ENCODE measurements at places on chromosomes 4 and X. TPM values are rescaled to one million over a fixed set of nuclear protein-coding genes. Genes with fewer than 3 reads are reported as not detected.

DNA sequence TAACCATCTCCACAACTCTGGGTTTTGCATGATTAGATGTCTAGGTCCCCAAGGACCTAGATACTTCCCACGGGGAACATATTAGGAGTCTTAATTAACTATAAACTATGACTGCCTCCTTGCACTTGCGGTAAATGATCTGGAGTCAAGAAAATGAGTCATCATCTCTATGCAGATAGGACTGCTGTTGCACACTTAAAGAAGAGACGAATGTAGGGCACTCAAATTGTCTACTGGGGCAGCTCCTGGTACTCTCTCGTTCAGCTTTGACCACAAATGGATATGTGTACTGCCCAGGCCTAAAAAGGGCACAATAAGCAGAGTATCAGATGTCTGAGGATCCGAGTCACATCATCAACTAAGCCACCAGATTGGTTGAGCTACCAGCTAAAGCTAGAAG lies 1783.4 kb upstream of the AGA start:
- no peak for DNase-seq

GRCh38 chrX:23434356-23434884 lies 99.8 kb downstream of the PTCHD1 start:
- DNase-seq, result no peak

DNA sequence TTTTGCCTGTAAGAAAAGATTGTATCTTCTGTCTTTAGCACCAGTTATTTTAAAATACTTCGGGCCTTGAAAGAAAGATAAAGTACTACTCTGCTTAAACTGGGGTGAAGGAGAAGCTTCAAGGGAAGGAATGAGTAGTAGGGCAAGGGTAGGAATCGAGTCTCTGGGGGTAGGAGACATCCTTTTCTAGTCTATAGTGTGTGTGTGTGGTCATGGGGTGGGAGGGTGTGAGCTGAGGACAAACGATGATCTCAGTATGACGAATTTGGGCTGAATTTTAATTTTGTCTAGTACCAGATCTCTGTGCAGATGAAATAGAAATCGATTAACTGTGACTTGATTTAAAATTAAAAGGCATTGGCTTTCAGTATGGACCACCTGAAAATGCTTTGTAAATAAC lies 3.3 kb upstream of the MYOZ2 start:
- DNase-seq, result no peak

- DNase-seq, result no peak
Observed at GRCh38 chr4:173536808-173537429, 6.9 kb upstream of the HAND2 start.

DNA sequence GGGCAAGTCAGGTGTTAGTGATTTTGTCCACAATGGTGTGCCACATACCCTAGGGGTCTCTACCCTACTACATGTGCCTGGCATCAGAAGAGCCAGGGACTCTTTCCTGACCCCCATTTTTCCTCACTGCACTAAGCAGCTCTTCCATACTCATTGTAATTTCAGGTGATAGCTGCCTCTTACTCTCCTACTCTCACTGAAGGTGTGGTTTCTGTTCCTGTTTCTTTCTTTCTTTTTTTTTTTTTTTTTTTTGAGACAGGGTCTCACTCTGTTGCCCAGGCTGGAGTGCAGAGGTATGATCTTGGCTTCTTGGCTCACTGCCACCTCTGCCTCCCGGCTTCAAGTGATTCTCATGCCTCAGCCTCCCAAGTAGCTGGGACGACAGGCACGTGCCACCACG lies 164.9 kb upstream of the USP9X start:
- no peak for DNase-seq

DNA sequence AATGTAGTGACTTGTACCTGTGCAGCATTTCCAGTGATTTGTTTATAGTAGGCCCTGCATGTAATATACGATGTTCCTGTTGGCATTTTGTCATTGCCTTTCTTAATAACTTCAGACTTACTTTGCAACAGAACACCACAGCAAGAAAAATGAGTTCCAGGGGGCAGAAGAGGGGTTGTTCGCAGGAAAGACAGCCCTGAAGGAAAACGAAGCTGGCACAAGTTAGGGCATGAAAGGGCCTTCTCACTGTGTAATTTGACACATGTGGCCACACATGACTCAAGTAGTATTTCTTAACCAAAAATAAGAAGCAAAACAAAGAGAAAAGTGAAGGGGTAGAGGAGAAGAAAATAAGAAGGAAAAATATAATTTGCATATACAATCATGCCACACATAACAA lies 265.8 kb upstream of the SMIM31 start:
- DNase-seq, result no peak

DNA sequence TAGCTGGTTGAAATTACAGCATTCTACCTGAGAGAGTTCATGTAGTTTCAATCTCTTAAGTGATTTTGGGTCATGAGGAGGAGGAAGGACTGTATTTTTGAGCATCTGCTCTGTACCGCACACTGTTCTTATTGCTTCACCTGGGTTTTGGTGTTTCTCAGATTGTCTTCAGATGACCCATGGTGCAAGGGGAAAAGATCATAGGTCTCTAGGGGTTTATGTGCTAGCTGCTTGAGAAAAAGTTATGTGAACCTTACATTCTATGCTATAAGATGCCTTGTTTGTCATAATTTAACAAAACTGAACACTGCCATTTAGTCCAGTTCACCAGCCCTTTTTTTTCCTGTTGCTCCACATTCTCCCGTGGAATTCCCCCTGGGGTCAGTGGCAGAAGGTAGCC lies 60.4 kb downstream of the PDK3 start:
- DNase-seq, result no peak

- no peak for DNase-seq
Observed at GRCh38 chr4:42720533-42720932, 63.6 kb upstream of the ATP8A1 start.

DNA sequence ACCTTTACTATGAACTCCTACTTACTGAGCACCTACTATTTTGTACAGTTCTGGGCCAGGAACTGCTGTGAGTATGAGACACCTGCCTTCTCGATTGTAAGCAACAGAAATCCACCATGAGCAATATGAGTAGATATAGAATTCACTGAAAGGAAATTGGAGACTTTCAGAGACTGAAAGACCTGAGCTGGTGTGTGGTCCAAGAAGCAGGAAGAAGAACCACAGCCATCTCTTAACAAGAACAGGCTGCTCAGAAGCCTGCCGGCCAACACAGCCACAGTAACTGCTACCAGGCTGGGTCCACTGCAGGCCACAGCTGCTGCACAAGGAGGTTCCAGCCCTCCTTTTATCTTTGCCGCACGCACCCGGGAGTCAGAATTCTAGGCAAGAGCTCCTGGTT lies 10.8 kb upstream of the ACSL1 start:
- no peak for DNase-seq

DNA sequence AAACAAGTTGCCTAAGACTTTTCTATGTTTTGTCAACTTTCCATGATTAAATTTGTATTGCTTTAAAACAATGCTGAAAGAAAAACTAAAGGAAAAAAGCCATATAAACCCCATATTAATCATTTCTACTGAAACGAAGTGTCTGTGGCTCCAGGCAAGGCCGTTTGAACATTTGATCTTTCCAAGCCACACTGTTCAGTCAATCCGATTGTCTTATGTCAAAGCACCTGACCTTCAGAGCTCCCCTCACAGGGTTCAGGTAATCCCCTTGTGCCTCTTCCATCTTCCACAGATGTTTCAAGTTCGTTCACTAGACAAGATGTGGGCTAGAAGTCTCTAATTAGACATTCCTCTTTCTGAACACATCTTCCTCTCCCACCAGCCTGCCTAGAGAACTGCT lies 177.1 kb upstream of the NUDT10 start:
- no peak for DNase-seq

DNA sequence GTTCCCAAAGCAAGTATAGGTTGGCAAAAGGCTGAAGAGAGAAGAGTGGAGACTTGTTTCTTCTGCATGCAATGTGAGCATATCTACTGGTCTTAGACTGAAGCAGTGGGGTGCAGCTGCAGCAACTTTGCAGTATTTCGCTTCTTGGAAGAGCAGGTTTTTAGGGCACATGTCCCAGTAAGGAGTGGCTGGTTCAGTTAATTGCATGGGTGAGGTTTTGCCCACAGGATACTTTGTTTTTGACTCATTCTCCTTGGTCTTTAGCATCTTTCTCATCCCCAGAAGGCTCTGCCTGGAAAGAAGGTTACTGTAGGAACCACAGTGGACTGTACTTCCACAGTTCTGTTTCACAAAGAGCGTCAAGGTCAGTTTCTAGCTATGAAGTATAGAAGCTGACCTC lies 68.0 kb upstream of the NR3C2 start:
- DNase-seq, result no peak

- no peak for DNase-seq
Observed at GRCh38 chr4:19983072-19983471, 268.6 kb upstream of the SLIT2 start.

DNA sequence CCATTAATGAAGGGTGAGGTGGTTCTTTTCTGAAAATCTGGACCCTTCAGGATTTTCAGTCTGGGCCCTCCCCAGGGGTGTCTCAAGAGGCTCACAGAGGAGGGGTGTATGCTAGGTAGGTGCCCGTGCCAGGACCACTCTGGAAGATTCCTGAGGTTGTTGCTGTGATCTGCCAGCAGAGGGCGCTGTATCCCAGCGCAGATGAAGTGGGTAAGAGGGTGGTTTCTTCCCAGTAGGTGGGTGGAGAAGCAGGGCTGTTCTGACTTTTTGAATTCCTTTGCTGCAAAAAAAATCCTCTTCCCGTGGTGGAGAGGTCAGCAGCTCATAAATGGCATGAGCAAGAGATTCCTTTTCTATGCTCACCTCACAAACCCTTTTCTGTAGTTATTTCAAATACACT lies 51.1 kb downstream of the SCML1 start:
- DNase-seq, result peak; percentile 25

DNA sequence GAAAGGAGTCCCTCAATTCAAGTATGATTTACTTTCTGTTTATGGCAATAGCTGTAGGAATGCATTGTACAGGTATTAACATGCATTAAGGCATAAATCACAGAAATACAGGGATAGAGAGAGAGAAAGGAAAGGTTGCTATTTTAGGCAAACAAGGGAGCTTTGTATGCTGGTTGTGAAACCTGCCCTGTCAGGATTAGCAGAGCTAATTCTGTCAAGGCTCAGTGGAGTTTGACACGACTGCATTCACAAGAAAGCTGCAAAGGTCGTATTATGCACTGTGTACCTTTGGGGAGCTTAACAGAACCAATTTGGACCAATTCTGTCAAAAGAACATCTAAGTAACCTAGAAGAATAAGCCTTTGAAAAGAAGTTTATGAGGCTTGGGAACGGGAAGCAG lies 239.3 kb downstream of the GRIA2 start:
- DNase-seq, result no peak

- DNase-seq, result no peak
Observed at GRCh38 chr4:112152521-112152920, 7.3 kb downstream of the FAM241A start.

DNA sequence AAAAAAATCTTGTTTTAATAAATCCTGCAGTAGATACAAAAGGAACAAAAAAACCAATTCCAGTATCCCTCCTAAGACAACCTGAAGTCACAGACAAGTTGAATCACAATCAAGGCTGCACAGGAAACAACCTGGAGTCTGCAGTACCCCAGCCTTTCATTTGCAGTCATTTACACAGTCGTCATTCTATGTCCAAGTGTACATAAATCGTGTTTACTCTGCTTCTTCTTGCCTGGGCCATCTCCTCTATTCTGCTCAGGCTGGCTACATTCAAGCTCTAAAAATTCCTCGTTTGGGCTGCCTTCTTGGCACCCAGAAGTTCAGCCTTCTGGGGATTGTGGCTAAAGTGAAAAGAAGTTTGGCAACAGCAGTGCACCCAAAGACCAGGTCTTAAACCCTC lies 37.8 kb downstream of the NALF2 start:
- no peak for DNase-seq

- DNase-seq, result no peak
Observed at GRCh38 chr4:1069394-1069793, 44.0 kb downstream of the RNF212 start.

GRCh38 chr4:153079857-153080391 lies 124.3 kb upstream of the TRIM2 start:
- DNase-seq, result no peak

- DNase-seq, result no peak
Observed at GRCh38 chr4:30402276-30402675, 317.9 kb upstream of the PCDH7 start.

DNA sequence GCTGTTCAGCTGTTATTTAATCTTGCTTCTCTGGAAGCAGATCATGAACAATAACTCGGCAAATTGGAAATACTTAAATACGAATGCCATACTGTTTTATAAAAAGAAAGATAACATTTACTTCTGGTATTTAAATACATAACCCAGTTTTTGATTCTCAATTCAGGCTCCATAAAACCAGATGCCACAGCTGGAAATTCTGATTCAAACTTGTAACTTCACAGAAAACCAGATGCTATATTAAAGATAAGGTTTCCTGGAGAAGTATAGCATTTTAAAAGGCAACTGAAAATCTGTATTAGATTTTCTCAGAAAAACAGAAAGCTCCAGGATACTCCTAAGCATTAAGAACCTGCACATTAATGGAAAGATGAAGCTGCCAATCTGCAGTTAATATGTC lies 40.2 kb downstream of the STX18 start:
- DNase-seq, result no peak

GRCh38 chr4:118774321-118774720 lies 61.6 kb downstream of the SEC24D start:
- no peak for DNase-seq

DNA sequence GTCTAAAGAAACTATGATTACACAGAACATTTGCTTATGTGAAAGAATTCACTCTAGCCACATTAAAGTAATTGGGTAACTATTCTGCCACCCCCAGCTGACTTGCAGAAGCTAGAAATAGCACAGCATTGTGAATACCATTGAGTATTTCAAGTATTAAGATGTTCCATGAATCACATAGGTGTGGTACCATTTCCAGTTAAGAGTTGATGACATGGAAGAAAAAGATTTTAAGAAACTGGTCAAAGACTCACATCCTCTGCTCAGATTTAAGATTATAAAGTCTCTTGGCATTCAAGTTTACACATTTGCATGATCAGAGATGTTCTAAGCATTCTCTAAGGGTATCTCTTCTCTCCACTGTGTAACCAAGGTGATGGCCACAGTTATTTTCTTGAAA lies 287.5 kb downstream of the CAMK2D start:
- DNase-seq, result no peak

- no peak for DNase-seq
Observed at GRCh38 chrX:42025861-42026260, 102.5 kb upstream of the CASK start.

PORCN gene
- 10.0 TPM for total RNA-seq

SSX4 gene
- total RNA-seq, result not detected

ADH1A gene
- total RNA-seq, result not detected

PCDH7 gene
- 0.08 TPM for total RNA-seq

FAM241A gene
- 12.5 TPM for total RNA-seq

MAGEA11 gene
- total RNA-seq, result not detected

CYLC1 gene
- total RNA-seq, result not detected

CD40LG gene
- 99.9 TPM for total RNA-seq

IL2 gene
- 3,324 TPM for total RNA-seq

ANKRD50 gene
- 0.22 TPM for total RNA-seq

PRRG3 gene
- not detected for total RNA-seq

ACE2 gene
- not detected for total RNA-seq

SMR3B gene
- not detected for total RNA-seq

NUDT10 gene
- total RNA-seq, result 1.1 TPM
